GM13977 (cell line): ENCODE measurements at places on chromosomes 7 and 10.

- DNase-seq: peak; percentile 61
Measured at GRCh38 chr10:14185316-14186045, 145.2 kb downstream of the FRMD4A start.

DNA sequence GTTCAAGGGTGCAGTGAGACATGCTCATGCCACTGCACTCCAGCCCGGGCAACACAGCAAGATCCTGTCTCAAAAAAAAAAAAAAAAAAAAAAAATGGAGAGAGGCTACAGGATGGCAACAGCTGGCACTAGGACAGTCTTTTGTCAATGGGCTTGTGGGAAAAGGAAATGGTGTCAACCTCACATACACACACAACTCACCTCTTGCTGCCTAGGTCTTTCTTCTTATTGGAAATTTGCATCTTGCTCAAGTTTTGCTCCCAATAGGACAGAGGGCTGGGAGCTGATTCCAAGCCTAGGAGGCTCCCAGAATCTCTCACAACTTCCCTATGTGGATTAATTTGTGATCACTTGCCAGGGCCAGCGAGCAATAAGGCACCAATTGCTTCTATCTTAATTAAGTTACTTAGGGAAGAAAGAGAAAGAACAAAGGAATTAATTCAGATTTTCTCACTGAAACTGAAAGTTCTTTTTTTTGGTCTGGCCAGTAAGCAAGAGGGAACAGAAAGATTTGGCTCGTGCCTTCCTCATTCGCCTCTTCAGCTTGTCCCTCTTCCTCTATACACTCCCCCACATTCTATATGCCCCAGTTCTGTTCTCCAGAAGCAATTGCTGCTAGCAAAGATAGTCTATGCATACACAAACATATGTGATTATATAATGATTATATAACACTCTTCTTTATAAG lies 33.8 kb downstream of the MAP3K8 start:
- peak; percentile 43 for DNase-seq

GRCh38 chr7:128389618-128390329 lies 20.0 kb downstream of the IMPDH1 start:
- no peak for DNase-seq

DNA sequence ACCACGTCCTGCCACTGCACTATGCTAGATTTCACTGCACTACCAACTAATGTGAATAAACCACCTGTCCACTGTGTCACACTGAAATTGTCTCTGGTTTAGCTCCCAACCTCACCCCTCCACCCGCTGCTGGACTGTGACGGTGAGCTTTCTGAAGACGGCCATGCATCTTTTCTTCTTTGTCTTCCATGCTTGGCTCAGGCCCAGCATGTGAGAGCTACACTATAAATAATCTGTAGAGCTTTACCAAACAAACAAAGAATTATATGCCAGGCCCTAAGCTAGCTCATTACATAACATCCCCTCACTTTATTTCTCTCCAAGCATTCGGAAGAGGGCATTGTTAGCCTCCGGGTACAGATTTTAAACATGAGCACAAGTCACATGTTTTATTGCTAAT lies 633.2 kb downstream of the TNS3 start:
- DNase-seq: no peak

- no peak for DNase-seq
Measured at GRCh38 chr10:62461120-62461519, 87.0 kb downstream of the ZNF365 start.

- no peak for DNase-seq
Measured at GRCh38 chr7:2515424-2516193, 4.0 kb upstream of the LFNG start.

DNA sequence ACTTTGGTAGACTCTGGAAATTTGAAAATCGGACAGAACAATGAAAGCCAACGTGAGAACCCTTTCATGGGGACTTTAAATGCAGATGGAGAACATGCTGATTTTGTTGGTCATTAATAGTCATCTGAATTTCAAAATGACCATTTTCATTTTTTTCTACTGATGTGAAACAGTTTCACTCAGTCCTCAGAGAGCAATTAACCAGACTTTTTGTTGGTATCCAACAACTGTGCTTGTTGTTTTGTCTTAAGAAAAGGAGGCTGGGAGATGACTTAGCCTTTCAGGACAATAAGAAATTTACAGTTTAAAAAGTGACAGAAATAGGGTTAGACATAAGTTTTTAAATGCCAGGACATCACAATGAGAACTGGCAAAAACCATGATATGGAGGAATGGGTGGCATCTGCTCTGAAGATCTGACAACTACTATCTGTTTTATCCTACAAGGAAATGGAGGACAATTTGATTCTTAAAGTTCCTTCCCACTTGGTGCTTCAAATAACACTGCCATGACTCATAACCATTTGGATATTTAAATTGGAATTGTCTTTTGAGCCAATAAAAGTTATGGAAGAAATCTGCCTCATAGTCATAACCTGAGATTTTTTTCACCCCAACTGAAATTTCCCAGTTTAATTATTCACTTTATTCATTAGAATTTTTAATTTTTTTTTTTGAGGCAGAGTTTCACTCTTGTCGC lies 87.2 kb upstream of the HPS1 start:
- DNase-seq: no peak

- no peak for DNase-seq
Measured at GRCh38 chr7:28136885-28137284, 43.7 kb downstream of the JAZF1 start.

DNA sequence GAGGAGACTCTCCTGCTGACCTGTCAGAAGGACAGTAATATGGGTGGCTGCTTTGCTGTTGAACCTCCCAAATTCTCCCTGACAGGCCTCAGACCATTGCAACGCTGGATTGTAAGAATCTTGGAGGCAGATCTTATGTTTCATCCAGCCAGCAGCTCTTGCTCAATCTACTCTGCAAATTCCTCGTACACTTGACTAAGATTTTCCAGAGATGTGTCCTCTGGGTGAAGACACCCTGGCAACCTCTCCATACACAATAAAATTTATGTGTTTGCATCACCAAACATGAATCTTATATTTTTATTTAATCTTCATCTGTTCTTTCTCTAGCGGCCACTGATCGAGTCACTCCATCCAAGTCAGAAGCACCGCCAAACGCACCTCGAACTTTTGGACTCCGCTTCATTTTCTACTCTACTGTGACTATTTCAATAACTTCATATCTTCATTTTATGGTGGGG lies 623.1 kb downstream of the ACTR3B start:
- DNase-seq: no peak

GRCh38 chr7:66539902-66540375 lies 88.7 kb upstream of the KCTD7 start:
- DNase-seq: no peak

DNA sequence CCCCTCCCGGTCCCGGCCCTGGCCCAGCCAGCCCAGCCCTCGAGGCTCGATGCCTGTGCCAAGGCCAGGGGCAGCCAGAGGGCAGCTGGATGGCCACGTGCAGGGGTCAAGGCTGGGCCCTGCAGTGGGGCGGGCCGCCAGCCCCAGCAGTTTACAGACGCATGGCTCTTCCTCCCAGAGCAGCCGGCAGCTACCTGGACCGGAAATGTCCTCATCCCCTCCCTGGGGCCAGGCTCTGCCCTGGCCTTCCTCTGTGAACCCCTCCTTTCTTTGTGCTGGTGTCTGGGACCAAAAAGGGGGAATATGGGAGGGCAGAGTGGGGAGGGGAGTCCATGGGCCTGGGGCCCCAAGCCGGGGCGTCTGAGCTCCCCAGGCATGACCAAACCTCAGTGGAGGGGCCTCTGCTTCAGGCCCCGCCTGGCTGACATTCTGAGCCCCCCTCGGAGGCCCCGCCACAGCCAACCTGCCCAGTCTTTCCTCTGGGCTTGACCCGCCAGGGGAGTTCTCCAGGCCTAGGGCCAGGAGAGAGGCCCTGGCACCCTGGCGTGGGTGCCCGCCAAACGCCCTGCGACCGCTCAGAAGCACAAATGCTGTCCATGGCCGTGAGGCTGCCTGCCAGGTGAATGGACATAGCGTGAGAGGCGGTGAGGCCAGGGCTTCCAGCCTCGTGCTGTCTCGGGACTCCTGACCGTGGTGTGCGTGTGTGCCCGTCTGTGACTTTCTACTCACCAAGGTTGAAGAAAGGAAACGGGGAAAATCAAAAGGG lies 24.7 kb upstream of the AMZ1 start:
- DNase-seq: no peak

GRCh38 chr10:34800624-34801023 lies 14.5 kb downstream of the PARD3 start:
- no peak for DNase-seq

DNA sequence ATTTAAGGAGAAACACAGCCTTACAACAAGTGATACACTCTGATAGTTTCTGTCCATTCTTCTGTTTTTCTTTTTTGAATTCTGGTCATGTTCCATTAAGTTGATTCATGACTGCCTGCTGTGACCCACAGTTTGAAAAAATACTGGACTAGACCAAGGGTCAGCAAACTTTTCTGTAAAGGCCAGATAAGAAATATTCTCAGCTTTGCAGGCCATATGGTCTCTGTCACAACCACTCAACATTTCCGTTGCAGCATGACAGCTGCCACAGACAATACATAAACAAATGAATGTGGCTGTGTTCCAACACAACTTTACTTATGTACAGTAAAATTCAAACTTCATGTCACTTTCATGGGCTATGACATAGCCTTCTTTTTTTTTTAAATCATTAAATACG lies 156.7 kb downstream of the PLXNA4 start:
- no peak for DNase-seq

GRCh38 chr7:157299613-157300368 lies 37.0 kb upstream of the DNAJB6 start:
- no peak for DNase-seq

DNA sequence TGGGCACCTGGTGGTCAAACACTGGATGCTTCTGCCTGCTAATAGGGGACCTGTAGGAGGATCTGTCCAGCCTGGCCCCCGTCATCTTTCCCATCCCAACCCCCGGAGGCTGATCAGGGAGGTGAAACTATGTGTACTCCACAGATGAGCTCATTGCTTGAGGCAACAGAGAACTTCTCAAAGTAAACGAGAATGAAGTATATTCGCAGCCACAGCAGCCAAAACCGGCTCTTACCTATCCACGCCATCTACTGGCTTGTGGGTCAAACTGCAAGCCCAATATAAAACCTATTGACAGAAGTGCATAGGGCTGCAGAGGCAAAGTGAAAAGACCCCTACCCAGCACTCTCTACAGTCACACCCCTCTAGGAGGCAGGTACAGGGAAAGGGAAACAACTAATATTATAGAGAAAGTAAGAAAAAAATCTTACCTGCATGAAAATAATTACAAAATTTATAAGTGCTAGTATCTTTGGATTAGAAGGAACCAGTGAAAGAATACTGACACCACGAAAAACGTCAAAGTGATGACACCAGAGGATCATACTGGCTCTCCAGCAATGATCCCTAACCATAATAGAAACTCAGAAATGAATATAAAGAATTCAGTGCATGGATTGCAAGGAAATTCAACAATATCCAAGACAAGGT lies 973.5 kb downstream of the ANKRD7 start:
- DNase-seq: peak; percentile 14

GRCh38 chr7:46319841-46320240 lies 398.8 kb upstream of the IGFBP3 start:
- no peak for DNase-seq

- DNase-seq: peak; percentile 90
Measured at GRCh38 chr7:4753598-4754432, 21.6 kb upstream of the AP5Z1 start.

DNA sequence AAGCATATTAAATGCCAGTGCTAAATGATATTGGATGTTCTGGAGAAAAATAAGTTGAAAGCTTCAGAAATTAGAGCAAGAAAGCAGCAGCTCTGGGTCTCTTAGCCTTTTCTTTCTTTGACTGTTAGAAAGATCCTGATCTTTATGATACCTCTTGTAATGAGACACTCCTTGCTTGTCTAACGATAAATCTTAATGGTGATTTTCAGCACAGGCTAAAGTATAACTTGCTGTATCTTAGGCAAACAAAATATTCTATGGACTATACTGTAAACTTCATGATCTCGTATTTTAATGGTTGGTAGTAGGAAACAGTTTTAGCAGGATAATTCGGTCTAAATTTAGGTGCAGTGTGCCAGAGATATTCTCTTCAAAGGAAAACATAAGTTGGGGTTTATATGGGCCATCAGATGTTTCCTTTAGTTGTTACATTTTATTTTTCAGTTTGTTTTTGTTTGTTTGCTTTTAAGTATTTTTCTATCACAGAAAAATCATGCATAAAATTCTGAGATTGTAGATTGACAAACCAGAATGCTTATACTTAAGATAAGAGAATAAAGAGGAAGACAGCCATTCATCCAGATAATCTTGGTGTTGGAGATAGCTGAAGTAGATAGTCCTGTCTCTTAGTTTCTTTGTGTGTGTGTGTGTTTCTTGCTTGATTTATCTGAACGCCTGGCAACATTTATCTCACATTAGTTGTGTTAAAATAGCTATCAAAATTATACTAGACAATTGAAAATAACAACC lies 4.7 kb downstream of the CASD1 start:
- no peak for DNase-seq

DNA sequence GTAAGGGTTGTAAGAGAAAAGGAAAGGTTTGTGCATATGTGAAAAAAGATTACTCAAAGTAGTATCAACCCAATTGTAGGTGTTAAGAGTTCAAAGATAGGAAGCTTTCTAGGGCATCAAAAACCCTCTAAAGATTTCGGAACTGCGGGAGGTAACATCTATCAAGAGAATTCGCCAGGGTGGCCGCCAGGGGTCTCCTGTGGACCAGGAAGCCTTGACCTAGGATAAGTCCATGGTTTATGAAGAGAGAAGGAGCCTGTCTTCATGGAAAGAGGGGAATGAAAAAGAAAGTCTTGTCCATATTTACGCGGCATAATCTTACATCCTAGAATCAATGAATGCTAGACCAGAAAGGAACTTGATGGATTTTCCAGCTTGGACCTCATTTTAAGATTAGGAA lies 140.7 kb upstream of the CALCR start:
- DNase-seq: no peak

DNA sequence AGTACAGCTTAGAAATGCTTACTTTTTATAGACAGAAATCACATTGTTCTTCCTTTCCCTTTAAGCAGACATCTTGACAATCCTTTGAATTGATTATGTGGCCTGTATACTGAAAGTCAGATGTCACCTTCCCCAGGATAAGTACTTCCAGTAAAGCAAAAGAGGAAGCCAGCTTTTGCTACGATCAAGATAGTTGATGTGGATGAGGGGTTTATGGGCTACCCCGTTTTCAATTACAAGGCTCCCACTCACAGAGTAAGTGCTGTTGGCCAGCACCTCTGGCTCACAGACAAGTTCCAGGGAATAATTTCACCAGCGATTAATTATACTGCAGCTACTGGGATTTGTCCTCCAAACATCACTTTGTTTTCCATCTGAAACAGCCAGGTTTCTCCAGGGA lies 95.1 kb upstream of the SAMD8 start:
- DNase-seq: no peak

- DNase-seq: no peak
Measured at GRCh38 chr7:153004341-153004740, 244.8 kb downstream of the ACTR3B start.

- no peak for DNase-seq
Measured at GRCh38 chr10:28676326-28676967, 874 bp upstream of the BAMBI start.

DNA sequence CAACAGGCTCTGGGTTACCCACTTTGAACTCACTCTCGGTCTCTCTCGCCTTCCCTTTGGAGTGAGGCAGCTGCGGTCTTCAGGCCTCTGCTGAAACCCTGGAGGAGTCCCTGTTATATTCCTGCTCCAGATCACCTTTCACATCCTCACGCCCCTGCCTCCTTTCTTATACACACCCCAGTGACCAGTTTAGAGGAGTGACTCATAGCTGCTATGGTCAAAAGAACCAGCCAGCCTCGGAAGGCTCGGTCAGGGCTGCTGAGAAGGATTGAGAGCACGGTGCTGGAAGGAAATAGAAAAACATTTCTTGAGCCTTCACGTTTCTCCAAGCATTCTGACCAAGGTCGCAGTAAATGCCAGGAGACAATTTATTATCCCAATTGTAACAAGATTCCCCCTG lies 28.3 kb upstream of the SVOPL start:
- no peak for DNase-seq

- DNase-seq: no peak
Measured at GRCh38 chr10:130987401-130987800, 324.1 kb downstream of the TCERG1L start.
